ENCODE measurements at places on chromosomes 11 and 22.

DNA sequence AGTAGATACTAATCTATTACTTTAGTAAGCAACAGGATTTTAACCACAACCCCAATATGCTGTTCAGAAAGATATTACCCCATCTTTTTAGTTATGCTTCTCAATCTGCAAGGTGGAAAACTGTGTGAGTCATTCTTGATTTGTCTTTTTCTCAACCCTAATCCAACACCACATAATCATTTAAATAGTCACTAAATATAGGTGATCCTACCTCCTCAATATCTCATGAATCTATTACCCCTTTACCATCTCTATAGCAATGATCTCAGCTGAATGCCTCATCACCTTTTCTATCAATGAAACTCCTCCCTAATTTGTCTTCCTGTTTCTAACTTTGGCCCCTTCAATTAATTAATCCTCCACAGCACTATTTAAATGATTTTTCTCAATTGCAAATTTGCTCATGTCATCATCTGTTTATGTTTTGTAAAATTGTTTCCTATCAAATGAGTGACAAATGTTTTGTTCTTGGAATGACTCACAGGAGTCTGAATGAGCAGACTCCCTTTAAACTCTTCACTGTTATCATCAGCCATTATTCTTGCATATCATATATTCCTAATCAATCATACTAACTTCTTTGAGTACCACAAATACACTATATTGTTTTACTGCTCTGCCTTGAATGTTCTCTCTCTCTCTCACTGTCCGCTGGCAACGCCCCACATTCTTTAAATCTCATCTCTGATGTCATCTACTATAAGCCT is 26.1 kb downstream of the SNX19 start:
- no peak for DNase-seq

DNA sequence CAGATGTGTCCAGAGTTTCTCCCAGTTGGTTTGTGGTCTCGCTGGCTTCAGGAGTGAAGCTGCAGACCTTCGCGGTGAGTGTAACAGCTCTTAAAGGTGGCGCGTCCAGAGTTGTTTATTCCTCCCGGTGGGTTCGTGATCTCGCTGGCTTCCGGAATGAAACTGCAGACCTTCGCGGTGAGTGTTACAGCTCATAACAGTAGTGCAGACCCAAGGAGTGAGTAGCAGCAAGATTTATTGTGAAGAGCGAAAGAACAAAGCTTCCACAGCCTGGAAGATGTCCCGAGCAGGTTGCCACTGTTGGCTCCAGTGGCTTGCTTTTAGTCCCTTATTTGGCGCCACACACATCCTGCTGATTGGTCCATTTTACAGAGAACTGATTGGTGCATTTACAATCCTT is 1.8 kb upstream of the PGA3 start:
- DNase-seq: no peak

GRCh38 chr22:20422271-20423007 is 15.2 kb downstream of the SCARF2 start:
- DNase-seq: no peak

- DNase-seq: no peak
Measured at GRCh38 chr22:50060441-50061140, 2.5 kb upstream of the TTLL8 start.

- no peak for DNase-seq
Measured at GRCh38 chr11:120471131-120471530, 40.4 kb upstream of the GRIK4 start.

- DNase-seq: no peak
Measured at GRCh38 chr11:134243913-134244312, 9.2 kb downstream of the THYN1 start.

DNA sequence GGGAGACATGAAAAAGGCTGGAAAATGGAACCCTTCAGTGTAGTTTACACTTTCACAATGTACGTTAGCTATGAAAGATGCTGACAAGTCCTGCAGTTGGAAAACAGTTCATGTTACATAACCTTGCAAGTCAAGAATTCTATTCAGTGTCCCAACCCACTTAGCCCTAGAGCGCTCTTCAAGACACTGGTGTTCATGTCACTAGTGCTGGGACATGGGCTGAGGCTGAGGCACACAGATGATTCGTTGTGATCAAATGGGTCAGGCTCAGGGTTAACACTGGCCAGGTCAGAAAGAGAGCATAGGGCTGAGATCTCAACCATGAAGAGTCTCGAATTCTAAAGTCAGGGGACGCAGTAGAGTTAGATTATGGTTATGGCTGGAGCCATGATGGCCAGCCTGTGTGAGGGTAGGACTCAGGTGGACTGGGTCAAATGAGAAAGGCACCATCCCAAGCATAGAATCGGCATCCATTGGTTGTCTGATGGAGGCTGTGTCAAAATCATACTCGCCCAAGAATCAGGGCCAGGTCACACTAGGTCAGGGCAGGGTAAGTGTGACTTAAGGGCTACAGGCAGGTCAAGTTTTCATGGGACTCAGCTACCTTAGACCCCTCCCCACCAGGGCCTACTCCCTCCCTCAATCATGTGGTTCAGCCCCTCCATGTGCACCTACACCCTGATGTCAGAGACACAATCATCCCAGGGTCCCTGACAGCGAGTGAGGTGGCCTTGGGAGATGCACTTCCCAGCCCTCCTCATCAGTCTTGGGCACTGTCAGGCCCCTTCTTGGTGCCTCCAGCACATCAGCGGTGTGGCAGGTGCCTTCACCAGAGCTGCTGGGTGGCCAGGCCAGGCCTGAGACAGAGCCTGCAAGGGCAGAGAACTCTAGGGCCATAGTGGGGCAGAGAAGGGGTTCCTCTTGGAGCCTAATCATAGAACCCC is 20.2 kb downstream of the IGLL5 start:
- no peak for DNase-seq
